Activated T-helper 1 cell treated with anti-CD3 and anti-CD28 coated beads, Interleukin-12 subunit alpha, Interleukin-12 subunit beta, Interleukin-2, Interleukin-4 antibody, amounts not matched to agents 30 ng/mL and 10 ng/mL and 1 ng/mL, durations not matched to agents 14 hours and 24 hours and 36 hours (primary cell): ENCODE measurements at places on chromosomes 12 and 14. TPM values are rescaled to one million over a fixed set of nuclear protein-coding genes. Genes with fewer than 3 reads are reported as not detected.

- H3K27me3 ChIP-seq, result no peaks in the 10 kb centered on the region
- no peak overlapping the region for H3K27ac ChIP-seq
- no peak overlapping the region for H3K4me3 ChIP-seq
- peaks cover 39% of the 10 kb centered on the region for H3K36me3 ChIP-seq
- no peak for DNase-seq
Observed at GRCh38 chr14:55671641-55672040, 91.6 kb downstream of the KTN1 start.

GRCh38 chr12:131372706-131373195, 338.1 kb upstream of the SFSWAP start:
- no peak overlapping the region for H3K27ac ChIP-seq
- no peak overlapping the region for H3K4me3 ChIP-seq

LHX5 gene
- total RNA-seq, result not detected in 2 replicates

SRGAP1 gene
- 0.03 and 0.05 TPM in 2 replicates for total RNA-seq

- H3K27me3 ChIP-seq, result peaks cover 11% of the 10 kb centered on the region
- H3K27ac ChIP-seq, result no peak overlapping the region
- H3K36me3 ChIP-seq, result no peaks in the 10 kb centered on the region
- H3K4me3 ChIP-seq, result no peak overlapping the region
- peaks cover 7% of the 10 kb centered on the region for H3K4me1 ChIP-seq
Observed at GRCh38 chr14:63840981-63841380, 11.8 kb upstream of the SYNE2 start.

- H3K27ac ChIP-seq, result no peak overlapping the region
- no peaks in the 10 kb centered on the region for H3K36me3 ChIP-seq
- DNase-seq, result no peak
- peaks cover 11% of the 10 kb centered on the region for H3K4me1 ChIP-seq
- no peak overlapping the region for H3K4me3 ChIP-seq
Observed at GRCh38 chr14:33432407-33433023, 493.8 kb downstream of the NPAS3 start.

- peak; percentile 49 for DNase-seq
- H3K4me3 ChIP-seq, result peak overlapping the region; percentile 93
- peaks cover 16% of the 10 kb centered on the region for H3K36me3 ChIP-seq
- peaks cover 31% of the 10 kb centered on the region for H3K4me1 ChIP-seq
Observed at GRCh38 chr12:7188562-7189397, 706 bp upstream of the PEX5 start.

DNA sequence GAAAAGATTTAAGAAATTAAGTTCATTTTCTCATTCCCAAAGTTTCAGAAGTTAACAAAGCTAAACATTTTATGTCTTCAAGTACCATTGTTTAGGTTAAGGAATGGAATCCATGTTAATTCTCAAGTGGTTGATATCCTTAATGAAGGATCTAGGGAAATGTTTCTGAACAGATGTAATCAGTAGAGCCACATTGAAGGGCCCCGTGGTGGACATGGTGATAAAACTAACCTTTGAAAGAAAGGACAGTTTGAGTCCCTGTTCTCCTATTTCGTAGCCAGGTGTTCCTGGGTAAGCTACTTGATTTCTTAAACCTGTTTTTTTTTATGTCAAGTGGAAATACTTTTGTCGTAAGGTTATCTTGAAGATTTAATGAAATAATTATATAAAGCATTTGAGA, 4.6 kb downstream of the PPM1A start:
- no peaks in the 10 kb centered on the region for H3K27me3 ChIP-seq
- no peak for DNase-seq
- H3K4me1 ChIP-seq, result peaks cover 42% of the 10 kb centered on the region
- H3K4me3 ChIP-seq, result no peak overlapping the region
- peaks cover 7% of the 10 kb centered on the region for H3K36me3 ChIP-seq
